ENCODE measurements at places on chromosomes 7 and 10.

DNA sequence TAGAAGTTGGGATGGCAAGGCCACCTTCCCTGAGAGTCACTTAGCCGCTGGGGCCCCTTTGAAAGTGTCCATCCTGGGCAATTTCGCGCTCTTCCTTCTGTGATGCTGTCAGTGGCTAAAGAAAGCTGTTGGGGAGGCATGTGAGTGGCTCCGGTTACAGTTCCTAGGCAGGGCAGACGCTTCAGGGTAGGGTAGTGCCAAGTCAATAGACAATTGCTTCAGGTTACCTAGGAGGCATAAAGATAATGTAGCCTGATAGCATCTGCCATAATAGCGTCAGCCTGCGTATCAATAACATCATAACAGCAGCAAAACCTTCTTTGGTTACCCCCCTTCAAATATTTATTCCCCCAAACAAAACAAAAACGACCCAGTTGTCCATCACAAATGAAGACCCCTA, at the start of gene FAM107B:
Gene FAM107B (minus strand): TSS at position 101 of the 400 bp plus-strand sequence. CDS start 234 bp downstream, outside the sequence.
- no peak for DNase-seq

DNA sequence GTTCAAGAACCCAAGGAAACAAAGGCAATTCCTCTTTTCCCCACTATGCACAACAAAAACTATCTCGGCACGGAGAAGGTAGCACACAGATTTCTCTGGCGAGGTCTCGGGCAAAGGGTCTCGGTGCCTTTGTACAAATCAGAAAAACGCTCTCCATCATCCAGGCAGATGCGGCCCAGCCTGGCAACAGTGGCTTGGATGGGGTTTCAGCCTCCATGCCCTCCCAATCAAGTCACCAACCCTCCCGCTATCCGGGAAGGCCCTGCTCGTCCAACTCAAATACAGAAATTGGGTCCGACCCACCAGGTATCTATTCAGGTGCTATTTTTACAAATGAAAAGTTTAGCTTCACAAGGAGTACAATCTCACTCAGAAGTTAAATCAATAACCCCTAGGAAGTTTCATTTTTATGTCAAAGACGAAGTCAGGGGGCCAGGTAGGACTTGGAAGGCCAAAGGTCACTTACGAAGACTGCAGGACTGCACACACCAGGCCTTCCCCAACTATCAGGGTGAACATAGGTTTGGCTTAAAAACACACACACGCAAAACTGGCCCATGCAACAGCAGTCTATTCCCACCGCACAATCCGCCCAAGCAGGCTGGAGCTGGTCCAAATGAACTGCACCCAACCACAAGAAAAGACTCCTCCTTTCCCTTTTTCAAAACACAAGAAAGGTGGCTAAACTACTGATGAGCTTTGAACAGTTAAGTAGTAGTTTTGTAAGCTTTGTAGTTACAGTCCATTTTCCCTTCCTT, 43.0 kb downstream of the GNA12 start:
- DNase-seq, result peak; percentile 60

DNA sequence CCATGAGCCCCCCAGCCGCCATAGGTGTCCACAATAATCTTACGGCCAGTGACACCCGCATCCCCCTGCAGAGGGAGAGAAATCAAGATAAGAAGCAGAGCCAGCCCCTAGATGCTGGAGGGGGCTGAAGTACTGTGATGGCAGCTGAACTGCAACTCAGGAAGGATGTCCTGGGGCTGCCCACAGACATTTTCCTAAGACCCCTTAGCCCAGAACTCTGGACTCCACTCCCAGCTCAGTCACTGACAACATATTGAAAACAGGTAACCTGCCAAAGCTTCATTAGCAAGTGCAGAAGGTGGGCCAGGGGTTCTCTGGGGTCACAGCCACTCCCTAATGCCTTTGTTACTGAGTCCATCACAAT, 14.3 kb downstream of the MAT1A start:
- no peak for DNase-seq

- DNase-seq, result no peak
Observed at GRCh38 chr10:34637418-34637911, 177.6 kb downstream of the PARD3 start.

GRCh38 chr7:26151953-26152781, at the start of gene NFE2L3:
TSS of gene NFE2L3 (plus strand) at chr7:26152198. CDS start at chr7:26152499, 301 bp downstream.
- peak; percentile 34 for DNase-seq

DNA sequence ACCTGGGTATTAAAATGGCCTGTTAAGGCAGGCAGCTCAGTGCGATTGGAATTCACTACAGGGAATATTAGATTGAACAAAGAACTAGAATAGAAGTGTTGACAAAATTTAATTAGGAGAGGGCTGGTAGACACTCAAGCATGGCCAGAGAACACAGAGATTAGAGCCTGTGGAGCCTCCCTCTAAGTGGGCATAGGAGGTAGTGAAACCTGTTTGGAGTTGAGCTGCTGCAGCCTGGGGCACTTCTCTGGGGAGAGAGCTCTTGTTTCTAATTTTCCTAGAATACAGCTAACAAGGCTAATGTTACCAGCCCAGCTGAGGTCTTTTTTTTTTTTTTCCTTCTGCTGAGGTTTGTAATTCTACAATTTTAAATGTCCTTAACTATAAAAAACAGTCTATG, 46.4 kb downstream of the TMEM168 start:
- DNase-seq, result no peak

DNA sequence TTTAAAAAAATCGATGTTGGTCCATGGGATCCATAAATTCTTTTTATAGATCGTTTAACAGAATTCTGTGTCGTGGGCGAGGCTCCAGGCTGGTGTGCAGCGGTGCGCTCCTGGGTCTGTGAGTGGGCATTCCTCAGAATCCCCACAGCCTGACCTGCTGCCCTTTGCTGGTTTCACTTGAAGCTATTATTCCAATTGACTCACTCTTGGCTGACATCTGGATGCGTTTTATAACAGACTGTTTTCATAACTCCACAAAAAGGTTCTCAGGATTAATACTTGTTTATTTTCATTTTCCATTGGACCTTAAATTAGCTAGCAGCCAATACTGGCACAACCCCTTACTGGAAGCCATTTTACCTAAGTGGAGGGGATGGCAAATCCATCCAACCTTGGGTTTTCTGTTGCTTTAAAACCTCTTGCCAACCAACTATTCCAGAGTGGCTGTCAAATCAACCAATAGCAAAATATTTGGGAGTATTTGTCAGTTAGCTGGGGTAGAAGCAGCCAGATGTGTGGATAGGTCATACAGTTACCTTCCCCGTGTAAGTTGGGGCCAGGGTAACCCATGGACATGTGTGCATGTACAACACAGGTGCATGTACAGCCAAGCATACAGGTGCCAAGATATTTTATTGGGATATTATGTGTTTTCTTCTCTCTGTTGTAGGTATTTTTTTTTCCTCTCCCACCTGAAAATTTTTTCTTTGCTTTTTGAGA, 160.7 kb upstream of the ZNF32 start:
- peak; percentile 94 for DNase-seq

- DNase-seq, result peak; percentile 39
Observed at GRCh38 chr10:102334101-102334500, 61.4 kb upstream of the NFKB2 start.

- DNase-seq, result no peak
Observed at GRCh38 chr7:46156853-46157252, 235.8 kb upstream of the IGFBP3 start.

- peak; percentile 68 for DNase-seq
Observed at GRCh38 chr7:108059526-108059925, 56.6 kb upstream of the LAMB1 start.
